ENCODE measurements at places on chromosomes 5 and 9. TPM values are rescaled to one million over a fixed set of nuclear protein-coding genes. Genes with fewer than 3 reads are reported as not detected.

- peak; percentile 45 for DNase-seq
These were observed 634.8 kb upstream of the FAM174A start for GRCh38 chr5:99900302-99900852.

- no peak for DNase-seq
These were observed 245.3 kb upstream of the RASA1 start for GRCh38 chr5:87022415-87022814.

DNA sequence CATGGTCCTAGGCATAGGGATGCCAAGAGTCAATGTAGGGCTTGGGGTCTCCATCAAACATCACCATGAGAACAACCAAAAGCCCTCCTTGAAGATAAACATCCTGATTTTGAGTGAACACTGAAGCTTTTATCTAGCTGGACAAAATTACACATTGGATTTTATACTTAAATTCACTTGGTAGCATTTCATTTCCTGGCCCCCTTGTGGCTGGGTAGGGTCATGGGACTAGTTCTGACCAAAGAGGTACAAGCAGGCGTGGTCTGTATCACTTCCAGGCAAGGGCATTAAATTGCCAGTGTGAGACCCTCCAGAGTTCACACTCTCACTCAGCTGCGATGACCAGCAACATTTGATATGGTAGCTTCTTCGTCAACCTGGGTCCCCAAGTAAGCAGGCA is 320.3 kb downstream of the ACTL7B start:
- DNase-seq: no peak

Gene SHOC1
- 0.07 TPM for total RNA-seq

DNA sequence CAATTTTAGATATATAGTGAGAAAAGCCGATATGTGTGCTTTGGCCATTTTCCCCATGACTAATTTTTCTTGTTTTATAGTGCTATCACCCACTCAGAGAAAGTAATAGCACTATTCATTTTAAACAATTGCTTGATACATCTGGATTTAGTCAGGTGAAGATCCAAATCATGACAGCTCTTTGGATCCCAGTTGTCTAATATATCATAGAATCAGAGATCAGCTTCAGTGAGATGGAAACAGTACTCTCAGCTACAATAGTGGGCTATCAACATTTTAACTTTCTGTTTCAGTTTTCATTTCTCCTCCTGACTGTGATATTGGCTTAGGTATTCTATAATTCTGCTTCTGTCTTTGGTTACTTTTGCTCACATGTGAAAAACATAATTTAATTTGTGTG is 38.7 kb downstream of the VCAN start:
- no peak for DNase-seq

Gene NSUN2
- 57.2 TPM for total RNA-seq

DNA sequence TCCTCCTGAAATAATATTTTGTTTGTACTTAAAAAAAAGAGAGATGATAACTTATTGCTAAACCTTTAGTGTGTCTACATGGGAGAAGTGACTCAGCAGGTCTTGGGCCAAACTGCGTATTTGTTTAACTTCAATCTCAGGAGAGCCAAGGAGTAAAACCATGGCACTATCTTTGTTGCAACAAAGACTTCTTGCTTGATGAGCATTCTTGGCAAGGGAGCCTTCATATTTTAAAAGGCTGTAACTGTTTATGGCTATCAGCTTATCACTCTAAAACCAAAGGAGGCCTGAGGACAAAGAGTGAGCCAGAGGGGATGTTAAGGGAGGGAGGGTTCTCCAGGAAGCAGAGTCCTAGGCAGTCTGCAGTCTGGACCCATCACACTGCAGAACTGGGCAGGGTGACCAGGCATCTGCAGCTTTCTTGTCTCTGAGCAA is 216.2 kb upstream of the S1PR3 start:
- peak; percentile 82 for DNase-seq

GRCh38 chr9:82513976-82514735 is 525.6 kb downstream of the SPATA31D1 start:
- no peak for DNase-seq

Gene CARD9
- 1.0 TPM for total RNA-seq

DNA sequence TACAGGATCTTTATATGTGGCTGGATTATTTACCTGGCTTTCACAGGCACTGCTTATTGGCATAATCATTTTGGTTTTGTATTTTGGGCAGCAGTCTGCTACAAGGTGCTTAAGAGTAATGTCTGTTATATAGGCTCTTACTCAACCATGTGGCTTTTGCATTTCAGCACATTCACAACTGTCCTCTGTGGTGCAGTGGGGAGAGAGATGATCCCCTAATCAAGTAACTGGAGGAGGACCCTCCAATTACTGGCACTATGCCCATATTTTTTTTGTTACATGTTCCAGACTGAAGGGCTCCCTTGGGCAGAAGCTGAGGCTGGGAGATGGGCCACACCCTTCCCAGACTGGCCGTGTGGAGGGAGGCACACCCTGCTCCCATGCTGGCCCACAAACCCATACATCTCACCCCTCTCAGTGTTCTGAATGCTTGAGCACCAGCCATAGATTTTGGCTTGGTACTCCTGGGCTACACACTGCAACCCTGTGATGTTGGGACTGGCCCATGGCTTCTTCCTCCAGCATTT is 173.5 kb downstream of the FAM174A start:
- no peak for DNase-seq

Gene PCSK1
- total RNA-seq: not detected

Gene EQTN
- total RNA-seq: not detected

DNA sequence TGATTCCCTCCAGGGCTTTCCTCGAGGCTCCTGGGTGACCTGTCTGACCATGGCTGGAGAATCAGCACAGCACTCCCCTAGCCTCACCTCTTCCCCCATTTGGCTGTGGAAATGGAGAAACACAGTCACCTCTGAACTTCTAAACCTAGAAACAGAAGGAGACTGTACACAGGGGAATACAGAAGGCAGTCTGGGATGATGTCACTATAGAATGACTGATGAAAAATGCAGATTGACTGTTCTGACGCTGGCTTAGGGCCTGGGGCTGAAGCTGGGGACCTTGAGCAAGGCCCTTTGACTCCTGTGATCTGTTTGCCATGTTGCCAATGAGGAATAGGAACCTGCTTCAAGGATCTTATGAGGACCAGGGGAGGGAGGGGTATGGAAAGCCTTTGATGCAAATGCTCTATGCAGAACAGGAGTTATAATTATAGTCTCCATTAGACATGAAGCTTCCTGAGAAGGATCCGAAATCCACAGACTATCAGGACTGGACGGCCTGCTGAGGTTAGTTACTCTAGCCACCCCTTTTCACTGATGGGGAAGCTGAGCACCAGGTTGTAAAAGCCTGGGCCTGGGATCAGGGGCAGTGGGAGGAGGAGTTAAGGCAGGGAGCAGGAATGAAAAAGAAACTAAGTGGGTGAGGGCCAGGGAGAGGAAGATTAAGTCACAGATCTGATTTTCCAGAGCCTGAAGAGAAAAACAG is 24.4 kb upstream of the ANXA6 start:
- no peak for DNase-seq

- no peak for DNase-seq
These were observed 99.9 kb upstream of the PPP1R26 start for GRCh38 chr9:135379540-135380267.
